HFFc6 (cell line): ENCODE measurements at places on chromosomes 7 and 10. TPM values are rescaled to one million over a fixed set of nuclear protein-coding genes. Genes with fewer than 3 reads are reported as not detected.

GRCh38 chr10:30500963-30501504 is 67.0 kb downstream of the MAP3K8 start:
- peaks cover 33% of the 10 kb centered on the region for H3K27me3 ChIP-seq
- no peak overlapping the region for H3K4me3 ChIP-seq
- no peaks in the 10 kb centered on the region for H3K36me3 ChIP-seq
- H3K27ac ChIP-seq = no peak overlapping the region

DNA sequence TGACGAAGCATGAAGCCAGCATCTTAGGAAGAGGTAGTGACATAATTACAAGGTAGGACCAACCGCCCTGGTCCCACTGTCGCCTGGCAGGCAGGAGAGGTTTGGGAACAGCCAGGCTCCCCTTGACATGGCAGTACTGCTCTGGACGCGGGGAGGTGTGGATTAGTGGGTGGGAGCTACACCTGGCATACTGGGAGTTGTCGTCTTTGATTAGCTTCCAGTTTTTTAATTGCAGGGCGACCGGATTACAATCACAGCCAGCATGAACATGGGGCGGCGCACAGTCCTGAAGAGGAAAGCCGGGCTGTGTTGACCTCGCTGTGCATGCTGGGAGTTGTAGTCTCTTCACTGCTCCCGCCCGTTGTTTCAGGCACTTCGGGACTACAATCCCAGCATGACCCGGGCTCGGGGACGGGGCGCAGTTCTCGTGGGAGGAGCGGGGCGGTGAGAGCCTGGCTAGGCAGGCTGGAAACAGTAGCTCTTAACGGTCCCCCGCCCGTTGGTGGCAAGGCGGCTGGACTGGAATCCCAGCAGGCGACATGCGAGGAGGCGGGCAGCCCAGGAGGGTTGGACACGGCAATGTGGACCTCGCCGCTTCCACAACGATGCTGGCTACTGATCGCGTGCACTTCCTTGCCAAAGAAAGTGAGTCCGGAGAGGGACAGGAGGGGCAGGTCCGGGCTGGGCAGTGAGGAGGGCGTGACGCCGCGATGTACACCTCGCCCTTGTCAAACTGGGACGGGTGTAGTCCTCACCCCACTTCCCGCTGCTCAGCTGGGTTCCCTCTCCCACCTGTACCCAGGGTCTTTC is 98.0 kb upstream of the ZNF722 start:
- no peak overlapping the region for H3K27ac ChIP-seq
- no peak overlapping the region for H3K4me3 ChIP-seq
- no peaks in the 10 kb centered on the region for H3K36me3 ChIP-seq
- DNase-seq = no peak

GRCh38 chr7:126605056-126605455 is 647.7 kb downstream of the GRM8 start:
- H3K4me3 ChIP-seq = no peak overlapping the region
- DNase-seq = no peak
- no peaks in the 10 kb centered on the region for H3K36me3 ChIP-seq
- H3K27ac ChIP-seq = no peak overlapping the region
- H3K27me3 ChIP-seq = no peaks in the 10 kb centered on the region

- no peak for DNase-seq
- no peak overlapping the region for H3K4me3 ChIP-seq
- peaks cover 10% of the 10 kb centered on the region for H3K4me1 ChIP-seq
These were observed 2.8 kb downstream of the PANK1 start for GRCh38 chr10:89642193-89642592.

- H3K36me3 ChIP-seq = peaks cover 10% of the 10 kb centered on the region; the same call in 1 of the 2 replicates
- no peaks in the 10 kb centered on the region for H3K4me1 ChIP-seq
- H3K27ac ChIP-seq = no peak overlapping the region
- H3K4me3 ChIP-seq = no peak overlapping the region
These were observed 85.5 kb downstream of the WDR37 start for GRCh38 chr10:1141701-1142100.

DNA sequence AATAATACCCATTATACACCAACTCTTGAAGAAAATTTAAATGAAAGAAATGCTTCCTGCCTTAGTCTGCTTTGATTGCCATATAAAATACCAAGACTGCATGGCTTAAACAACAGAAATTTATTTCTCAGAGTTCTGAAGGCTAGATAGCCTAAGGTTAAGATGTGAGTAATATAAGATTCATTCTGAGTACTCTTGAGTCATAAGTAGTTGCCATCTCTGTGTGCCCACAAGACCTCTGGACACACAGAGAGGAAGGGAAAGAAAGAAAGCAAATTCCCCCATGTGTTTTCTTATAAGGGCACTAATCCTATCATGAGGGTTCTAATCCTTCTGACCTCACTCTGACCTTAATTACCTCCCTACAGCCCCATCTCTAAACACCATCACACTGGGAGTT is 201.2 kb downstream of the PTN start:
- peaks cover 12% of the 10 kb centered on the region for H3K36me3 ChIP-seq
- H3K27me3 ChIP-seq = no peaks in the 10 kb centered on the region
- peak; percentile 62 for DNase-seq

The CCDC6 gene
- 33.8 to 35.7 TPM (median 35.2 TPM) in 3 replicates for total RNA-seq

The ADK gene
- 72.8 to 92.4 TPM (median 83.4 TPM) in 3 replicates for total RNA-seq

The PDZD7 gene
- 1.2 TPM in 2 replicates for total RNA-seq
